ENCODE measurements at places on chromosomes 7 and 10.

DNA sequence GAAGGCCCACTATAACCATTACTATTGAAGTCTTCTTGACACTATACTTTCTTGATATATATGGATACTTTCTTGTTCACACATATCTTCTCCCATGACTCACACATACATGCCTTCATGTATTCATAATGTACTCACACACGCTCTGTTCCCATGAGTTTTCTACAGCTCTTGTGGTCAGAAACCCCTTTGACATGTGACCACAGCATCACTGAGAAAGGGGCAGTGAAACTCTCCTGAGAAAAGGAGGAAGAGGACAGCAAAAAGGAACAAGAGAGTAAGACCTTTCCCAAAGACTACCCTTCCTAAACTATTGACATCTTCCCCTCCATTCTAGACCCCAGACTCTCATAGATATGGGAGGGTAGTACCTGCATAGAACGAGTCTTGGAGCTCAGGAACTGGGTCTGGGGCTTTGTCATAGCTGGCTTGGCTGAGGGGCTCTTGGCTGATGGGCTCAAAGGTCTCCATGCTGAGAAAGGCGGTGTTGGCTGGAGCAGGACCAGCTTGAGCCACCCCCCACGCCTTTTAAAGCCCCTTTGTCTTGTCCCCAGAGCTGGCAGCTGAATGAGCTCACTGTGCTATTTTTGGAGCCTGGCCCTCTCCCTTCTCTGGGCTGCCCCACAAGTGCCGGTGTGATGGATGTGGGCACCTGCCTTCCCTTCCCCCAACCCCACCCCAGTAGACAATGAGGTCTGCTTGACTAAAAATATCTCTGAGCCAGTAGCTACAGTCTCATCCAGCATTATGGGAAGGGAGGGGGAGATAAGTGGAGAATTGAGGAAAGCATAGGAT lies 5.1 kb downstream of the SYNPO2L start:
- no peak for DNase-seq

- DNase-seq, result peak; percentile 58
These were observed 1.5 kb downstream of the IL15RA start for GRCh38 chr10:5975641-5976473.

DNA sequence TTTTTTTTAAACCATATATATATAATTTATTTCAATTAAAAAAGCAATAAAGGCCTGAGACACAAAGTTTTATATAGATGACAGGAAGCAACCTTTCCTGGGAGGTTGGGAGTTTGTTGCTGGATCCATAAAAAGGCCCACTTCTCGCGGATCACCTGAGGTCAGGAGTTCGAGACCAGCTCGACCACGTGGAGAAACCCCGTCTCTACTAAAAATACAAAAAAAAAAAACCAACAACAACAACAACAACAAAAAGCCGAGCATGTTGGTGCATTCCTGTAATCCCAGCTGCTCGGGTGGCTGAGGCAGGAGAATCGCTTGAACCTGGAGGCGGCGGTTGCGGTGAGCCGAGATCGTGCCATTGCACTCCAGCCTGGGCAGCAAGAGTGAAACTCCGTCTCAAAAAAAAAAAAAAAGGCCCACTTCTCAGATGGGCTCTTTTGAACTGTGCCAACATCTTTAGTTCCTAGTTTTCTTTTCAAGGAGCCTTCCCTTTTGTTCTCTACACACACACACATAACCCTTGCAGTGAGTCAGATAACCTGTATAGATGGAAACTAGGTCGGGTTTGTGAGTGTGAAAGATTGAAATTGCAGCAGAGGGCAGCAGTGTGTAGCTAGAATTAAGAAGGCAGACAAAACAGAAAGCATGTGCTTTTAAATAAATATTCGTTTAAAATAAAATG lies 1.2 kb upstream of the SMNDC1 start:
- peak; percentile 60 for DNase-seq

- DNase-seq, result no peak
These were observed 90.5 kb downstream of the BUB3 start for GRCh38 chr10:123244747-123245146.

GRCh38 chr10:110491346-110491745 lies 6.4 kb upstream of the DUSP5 start:
- no peak for DNase-seq

DNA sequence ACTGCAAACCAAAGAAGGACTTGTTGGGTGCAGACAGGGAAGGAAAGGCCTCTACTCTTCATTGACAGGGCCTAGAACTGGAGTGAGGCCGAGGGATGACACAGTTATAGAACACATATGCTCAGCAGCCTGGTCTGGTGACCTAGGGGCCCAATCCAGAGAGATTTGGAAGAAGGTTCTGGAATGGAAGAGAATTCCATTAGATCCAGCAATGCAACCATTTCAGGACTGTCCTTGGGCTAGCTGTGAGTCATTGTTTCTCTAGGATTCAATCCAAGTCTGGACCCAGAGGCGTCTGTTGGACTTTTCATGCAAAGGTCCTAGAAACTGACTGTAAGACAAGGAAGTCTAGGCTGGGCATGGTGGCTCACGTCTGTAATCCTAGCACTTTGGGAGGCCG lies 59.2 kb downstream of the WIPF3 start:
- no peak for DNase-seq

- DNase-seq, result no peak
These were observed 314.6 kb downstream of the FRMD4A start for GRCh38 chr10:14016011-14016536.

GRCh38 chr10:73503037-73503436 lies 7.2 kb upstream of the PPP3CB start:
- DNase-seq, result no peak

GRCh38 chr7:55271069-55271626 lies 94.0 kb upstream of the LANCL2 start:
- DNase-seq, result no peak

- DNase-seq, result no peak
These were observed 719.1 kb downstream of the PCDH15 start for GRCh38 chr10:54081950-54082349.

DNA sequence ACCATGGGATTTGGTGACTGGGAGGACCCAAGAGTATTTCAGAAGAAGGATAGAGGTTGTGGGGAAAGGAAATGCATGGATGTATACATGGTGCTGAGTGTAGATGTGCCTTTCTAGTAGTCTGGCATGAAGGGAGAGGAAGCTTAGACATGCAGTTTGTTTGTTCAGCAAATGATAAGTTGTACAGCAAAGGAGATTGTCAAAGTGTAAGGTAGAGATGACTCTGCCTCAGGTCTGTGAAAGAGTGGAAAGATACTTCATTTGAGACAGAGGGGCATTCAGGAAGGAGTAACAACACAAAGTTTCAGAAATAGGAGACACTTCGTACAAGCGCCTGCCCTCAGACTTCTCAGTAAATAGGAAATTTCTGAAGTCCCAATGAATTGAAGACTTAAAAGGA lies 152.3 kb downstream of the CELF2 start:
- no peak for DNase-seq

DNA sequence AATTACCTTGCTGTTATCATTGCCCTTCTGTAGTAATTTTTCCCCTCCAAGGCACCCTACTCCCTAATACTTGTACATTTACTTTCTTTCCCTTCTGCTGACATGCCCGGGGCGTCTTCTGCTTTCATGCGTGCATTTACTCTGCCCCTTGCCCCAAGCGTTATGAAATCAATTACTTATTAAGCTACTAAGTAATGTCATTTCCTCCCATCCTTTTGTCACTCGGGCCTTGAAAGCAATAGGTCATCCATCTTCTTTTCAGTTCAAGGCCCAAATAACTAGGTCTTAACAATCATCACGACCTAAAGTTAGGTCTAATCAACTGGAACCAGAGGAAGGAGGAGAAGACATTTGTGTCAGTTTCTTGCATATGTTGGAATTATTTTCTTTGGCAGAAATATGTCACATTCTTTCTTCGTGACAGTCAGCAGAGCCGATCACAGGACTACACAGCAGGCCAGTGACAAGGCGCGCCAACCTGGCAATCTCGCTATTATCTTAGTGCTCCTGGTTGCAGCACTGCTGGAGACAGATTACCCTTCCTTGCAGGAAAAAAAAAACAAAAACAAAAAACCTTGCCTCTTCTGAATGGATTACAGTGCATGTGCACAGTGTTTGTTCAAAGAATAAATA lies 179.2 kb downstream of the RELN start:
- DNase-seq, result no peak

GRCh38 chr7:136359333-136359903 lies 382.3 kb upstream of the MTPN start:
- no peak for DNase-seq

DNA sequence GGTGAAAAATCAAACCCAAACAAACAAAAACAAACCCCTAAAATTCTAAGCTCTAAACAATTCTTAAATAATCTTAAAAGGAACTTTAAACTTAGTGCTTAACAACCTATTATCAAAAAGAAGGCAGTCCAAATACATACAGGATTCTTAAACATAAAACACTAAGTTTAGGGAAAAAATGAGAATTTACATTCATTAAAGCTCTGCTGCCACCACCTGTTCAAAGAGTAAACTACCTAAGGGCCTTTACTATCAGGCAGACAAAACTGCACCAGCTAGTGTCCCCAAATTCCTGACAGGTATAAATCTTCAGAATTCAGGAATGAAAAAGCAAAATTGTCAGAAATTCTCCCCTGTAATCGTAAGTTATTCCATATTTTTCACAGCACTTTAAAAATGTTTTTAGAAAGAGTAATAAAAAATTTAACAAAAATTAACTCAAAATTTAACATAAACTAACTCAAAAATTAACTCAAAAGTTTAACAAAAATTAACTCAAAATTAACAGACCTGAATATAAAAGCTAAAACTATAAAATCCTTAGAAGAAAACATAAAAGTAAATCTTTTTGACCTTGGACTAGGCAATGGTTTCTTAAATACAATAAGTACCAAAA lies 55.1 kb downstream of the PDZD8 start:
- peak; percentile 2 for DNase-seq

DNA sequence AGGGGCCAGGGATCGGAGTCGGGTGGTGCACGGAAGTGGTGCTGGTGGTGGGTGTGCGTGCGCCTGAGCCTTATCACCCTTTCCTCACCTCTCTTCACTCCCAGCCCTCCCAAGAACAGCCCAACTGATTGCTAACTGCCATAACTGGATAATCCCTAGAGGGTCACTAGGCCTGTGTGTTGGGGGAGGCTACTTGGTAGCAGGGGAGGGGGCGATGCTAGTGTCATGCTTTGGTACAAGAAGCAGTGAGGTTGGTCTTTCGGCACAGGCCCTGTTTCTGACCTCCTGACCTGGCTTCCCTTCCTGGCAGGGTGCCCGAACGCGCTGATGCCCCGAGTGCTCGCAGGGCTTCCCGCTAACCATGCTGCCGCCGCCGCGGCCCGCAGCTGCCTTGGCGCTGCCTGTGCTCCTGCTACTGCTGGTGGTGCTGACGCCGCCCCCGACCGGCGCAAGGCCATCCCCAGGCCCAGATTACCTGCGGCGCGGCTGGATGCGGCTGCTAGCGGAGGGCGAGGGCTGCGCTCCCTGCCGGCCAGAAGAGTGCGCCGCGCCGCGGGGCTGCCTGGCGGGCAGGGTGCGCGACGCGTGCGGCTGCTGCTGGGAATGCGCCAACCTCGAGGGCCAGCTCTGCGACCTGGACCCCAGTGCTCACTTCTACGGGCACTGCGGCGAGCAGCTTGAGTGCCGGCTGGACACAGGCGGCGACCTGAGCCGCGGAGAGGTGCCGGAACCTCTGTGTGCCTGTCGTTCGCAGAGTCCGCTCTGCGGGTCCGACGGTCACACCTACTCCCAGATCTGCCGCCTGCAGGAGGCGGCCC lies 652 bp downstream of the KAZALD1 start:
- DNase-seq, result peak; percentile 44

GRCh38 chr7:78017591-78018100 lies 219.1 kb downstream of the PHTF2 start:
- no peak for DNase-seq

GRCh38 chr10:69317175-69317604 lies 38.9 kb downstream of the HK1 start:
- DNase-seq, result no peak

DNA sequence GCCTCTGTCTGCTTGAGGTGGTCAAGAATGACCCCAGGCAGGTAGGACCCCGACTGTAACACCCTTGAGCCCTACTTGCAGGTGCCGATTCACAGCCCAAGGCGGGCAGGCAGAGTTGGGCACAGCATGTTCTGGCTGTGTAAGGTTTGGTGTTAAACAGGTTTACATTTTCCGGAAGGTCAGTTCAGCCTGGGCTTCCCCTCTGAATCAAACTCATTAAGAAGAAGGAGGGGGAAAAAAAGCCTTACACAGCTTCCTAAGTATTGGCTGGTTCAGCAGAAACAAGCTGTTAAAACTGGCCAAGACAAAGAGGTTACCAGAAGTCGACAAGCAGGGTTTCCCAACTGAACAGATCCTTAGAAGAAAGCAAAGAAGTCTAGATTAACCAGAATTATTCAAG lies 132.7 kb downstream of the PRPF18 start:
- no peak for DNase-seq

- no peak for DNase-seq
These were observed 757 bp downstream of the RAB19 start for GRCh38 chr7:140404565-140405065.

DNA sequence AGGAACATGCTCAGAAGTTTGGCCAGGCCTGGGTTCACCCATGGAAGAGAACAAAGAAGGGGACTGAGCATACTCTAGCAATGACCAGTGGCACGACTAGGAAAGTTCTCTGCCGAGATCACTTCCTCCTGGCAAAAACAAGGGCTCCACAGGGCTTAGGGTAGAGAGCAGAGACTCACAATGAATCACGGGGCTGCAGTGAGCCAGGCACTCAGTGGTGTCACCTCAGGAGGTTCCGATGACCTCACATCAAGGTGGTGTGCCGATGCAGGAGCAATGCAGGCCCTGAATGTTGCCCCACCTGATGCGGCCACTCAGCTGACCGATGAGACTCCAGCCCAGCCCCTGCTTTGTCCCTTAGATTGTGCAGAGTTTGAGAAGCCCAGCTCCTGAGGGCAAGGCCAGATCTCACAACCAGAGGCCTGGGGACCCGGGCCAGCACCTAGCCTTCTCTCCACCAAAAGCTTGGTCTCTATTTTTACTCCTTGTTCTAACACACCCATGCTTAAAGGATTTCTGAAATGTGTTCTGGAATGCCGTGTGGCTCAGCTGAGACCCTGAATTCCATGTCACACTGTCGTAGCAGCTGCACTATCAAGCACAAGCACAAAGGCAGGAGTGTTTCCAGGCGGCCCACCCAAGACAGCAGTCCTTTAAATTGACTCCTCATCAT lies 60.9 kb downstream of the COBL start:
- no peak for DNase-seq

GRCh38 chr7:106071999-106072714 lies 40.0 kb downstream of the SYPL1 start:
- no peak for DNase-seq

- DNase-seq, result no peak
These were observed 6.0 kb downstream of the CHPF2 start for GRCh38 chr7:151238190-151238810.

DNA sequence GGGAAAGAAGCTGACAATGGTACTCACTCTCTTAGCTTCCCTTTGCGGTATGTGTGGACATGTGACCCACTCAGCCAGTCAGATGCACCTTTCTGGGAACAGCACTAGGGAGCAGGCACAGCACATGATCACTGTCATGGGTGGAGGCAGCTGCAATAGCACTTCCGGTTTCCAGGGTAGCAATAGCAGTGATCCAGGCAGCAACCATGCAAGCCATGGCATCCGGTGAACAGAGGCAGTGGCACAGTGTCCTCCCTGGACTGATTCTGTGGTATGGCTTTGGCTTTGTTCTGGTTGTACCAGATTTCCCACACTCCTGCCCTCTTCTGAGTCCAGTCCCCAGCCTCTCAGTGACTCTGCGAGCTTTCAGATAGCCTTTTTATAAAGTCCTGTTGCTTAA lies 86.8 kb upstream of the NAMPT start:
- no peak for DNase-seq
